ENCODE measurements at places on chromosomes 12 and 14. TPM values are rescaled to one million over a fixed set of nuclear protein-coding genes. Genes with fewer than 3 reads are reported as not detected.

ENDOU gene
- total RNA-seq = not detected

- DNase-seq = peak; percentile 92
Observed at GRCh38 chr12:75479963-75480461, 543 bp upstream of the GLIPR1 start.

DNA sequence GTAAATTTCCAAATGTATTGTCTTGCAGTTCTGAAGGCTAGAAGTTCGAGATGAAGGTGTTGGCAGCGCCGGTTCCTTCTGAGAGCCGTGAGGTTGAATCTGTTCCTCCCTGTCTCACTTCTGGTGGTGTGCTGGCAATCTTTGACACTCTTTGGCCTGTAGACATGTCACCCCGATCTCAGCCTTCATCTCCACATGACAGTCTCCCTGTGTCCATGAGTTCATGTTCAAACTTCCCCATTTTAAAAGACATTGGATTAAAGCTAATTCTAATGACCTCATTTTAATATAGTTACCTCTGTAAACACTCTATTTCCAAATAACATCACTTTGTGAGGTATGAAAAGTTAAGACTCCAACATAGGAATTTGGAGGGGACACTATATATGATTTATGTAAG lies 4.1 kb upstream of the RBM19 start:
- no peak for DNase-seq

GRCh38 chr14:87601036-87601435 lies 391.9 kb downstream of the GALC start:
- no peak for DNase-seq

GRCh38 chr12:91982946-91983345 lies 162.7 kb downstream of the BTG1 start:
- no peak for DNase-seq

DNA sequence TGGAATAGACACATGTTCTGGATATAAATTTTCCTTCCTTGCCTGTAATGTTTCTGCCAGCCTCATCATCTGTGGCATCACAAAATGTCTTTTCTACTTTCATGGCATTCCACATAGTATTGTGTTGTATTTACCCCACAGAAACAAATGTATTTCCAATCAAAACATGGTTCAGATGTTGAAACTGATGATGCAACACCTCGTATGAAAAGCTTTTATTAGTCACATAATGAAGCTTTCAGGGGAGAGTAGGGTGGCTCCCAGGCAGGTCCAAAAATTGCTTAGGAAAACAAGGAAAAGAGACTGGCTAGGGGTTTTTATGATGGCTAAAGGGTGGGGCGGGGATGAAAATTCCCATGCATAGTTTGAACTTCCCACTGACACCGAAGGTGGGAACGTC lies 29.1 kb upstream of the ZNF641 start:
- DNase-seq = no peak

DNA sequence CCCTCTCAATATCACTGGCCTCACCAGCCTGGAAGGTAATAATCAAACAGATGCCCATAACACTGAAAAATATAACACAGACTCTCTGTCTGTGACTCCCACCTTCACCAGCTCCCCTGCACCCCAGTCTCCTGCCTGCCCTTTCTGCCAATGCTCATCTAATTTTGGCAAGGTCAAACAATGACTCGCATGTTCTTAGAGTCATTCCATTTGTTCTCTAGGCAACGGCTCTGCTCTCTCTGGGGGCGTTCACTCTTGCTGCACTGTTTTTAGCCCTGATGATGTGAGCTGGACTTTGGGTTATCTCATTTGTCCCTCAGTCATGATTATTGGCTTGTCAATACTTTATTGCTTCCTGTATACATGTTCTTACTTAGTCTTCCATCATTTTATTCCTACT lies 691.8 kb downstream of the FLRT2 start:
- no peak for DNase-seq

RPGRIP1 gene
- 0.05 TPM for total RNA-seq

DNA sequence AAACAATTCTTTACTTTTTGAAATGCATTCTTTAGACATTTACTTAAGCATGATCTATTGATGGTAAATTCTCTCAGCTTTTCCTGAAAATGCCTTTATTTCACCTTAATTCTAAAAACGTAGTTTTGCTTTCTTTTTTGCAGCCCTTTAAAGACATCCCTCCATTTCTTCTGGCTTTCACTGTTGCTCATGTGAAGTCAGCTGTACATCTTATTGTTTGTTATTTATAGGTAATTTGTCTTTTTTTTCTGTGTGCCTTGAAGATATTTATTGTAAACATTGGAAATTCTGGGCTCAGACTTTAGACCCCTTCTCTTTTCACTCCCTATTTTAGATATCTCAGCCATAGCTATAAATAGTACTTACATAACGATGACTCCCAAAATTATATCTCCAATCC lies 70.4 kb downstream of the IFNG start:
- no peak for DNase-seq

- DNase-seq = no peak
Observed at GRCh38 chr12:128426511-128426910, 159.5 kb downstream of the TMEM132C start.

PMEL gene
- total RNA-seq = 1.6 TPM

- peak; percentile 62 for DNase-seq
Observed at GRCh38 chr12:30847259-30847658, 79.3 kb upstream of the TSPAN11 start.

DNA sequence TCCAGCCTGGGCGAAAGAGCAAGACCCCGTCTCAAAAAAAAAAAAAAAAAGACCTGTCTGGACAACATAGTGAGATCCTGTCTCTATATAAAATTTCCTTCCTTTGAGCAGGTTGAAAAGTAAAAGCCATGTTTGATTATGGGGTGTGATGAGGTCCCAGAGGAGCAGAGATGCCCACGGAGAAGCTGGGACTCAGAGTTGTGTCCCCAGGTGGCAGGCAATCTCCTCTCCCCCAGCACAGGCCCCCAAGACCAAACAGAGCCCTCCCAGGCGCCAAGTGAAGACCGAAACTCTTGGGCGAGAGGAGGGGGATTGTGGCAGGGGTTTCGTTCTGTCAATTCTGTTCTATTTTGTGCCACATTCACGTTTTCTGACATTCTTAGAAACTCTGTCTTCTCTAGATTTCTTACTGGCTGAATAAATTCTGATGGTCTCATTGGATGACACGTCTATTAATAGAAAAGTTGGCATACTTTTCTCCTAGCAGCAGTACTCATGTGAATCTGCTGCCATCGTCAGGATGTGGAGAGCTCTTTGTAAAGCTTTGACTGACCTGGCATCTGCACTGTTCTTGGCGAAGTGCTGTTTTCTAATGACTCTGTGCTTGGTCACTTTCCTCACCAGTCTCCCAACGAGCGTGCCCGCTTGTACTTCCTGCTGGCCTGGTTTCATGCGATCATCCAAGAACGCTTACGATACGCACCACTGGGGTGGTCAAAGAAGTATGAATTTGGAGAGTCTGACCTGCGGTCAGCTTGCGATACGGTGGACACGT lies 43.4 kb downstream of the HSP90AA1 start:
- no peak for DNase-seq

PPP4R4 gene
- total RNA-seq = 3.3 TPM

GRCh38 chr14:58638231-58639197 lies 752 bp downstream of the DACT1 start:
- DNase-seq = no peak

DNA sequence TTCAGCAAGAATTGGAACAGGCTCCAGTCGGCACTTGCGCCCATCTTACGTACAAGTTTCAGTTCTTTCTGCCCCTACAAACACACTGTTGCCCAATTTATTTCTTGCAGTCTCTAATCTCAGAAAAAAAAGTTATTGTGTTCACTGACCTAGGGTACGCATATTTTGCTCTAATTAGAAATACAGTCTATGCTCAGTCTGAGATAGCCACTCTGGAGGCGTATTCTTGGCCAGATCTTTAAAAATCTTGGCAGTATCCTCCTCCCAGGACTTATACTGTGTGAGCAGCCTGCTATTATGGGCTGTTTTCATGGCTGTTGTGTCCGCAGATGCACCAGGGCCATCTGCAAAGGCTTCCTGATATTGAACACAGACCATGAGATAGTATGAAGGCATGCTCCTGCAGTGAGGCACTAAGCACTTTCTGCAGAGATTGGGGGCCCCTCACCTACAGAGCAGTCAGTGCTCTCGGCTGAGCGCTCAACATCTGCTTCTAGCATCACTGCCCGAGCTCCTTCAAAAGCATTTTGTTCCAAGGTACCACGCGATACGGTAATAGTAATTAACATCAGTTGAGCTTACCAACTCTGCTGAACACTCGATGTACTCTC lies 57.9 kb downstream of the PPM1H start:
- DNase-seq = no peak

DNA sequence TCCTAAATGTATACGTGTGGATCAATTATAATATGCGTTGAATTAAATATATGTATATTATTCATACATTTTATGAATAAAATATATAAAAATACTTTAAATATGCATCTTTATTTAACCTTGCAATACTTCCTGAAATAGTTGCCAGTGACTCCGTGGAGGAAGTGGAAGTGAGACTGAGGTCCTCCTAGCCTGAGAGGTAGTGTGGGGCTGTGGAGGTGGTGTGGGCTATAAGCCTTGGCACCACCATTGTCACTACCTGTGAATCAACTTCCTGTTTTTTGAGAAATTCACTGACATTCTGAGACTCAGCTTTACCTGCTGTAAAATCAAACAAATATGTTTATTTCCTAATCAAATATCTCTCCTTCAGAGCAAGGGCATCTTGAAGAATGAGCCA lies 514.2 kb downstream of the VRK1 start:
- no peak for DNase-seq

DNA sequence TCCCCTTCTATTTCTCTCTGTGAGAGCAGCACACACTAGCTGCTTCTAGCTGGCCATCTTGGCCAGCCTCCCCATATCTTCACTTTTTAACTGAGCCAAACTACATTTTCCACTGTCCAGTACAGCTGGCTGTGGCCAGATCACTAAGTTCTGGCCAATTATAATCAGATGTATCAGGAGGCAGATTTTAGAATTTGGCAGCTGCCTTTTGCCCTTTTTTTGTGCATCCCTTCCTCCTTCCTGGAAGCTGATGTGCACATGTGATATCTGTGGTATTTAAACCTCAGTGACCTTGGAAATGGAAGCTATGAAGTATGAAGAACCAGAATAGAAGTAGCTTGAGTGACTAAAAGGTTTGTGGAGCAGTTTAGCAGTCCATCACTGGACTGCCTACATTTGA lies 49.8 kb upstream of the ANO6 start:
- DNase-seq = no peak

ITGB7 gene
- total RNA-seq = 2.8 TPM
